ENCODE measurements at places on chromosomes 4 and X.

DNA sequence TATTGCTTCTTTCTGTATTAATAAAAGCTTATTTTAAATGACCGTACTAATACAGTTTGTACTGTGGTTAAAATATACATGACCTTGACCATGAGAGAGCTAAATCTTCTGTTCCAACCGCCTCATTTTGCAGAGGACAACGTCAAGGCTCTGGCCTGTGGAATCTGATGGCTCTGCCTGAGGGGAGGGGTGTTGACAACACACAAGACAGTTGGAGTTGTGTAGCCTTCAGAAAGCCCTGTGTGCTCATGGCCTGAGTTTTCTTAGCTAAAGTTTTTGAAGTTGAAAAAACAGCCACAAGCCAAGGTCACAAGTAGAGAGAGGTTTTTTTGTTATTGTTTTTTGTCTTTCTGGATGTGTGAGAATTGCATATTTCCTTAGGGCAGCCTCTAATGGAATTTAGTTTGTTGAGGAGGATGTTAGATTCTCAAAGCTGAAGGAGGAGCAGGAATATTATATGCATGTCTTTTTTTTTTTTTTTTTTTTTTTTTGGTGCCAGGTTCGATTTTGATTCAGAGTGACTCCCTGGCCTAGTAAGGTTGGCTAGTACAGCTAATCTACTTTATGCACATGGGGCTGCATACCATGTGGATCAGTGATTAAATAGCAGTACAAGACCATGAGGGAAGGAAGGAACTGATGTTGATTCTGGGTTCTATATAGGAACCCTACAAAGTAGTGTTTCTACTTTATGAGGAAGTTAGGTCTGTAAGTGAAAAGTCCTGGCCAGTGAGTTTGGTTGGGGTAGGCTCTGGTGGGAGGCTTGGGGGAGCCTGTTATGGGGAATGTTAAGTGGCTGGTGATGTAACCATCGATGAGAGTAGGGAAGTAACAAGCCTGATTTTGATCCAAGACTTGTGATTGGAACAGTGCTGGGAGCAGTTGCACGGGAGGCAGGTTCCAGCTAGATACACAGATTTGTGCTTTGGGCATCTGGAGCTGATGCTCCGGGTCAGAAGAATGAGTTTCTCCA is 20.3 kb downstream of the SMS start:
- no peak for DNase-seq

- no peak for DNase-seq
Measured at GRCh38 chrX:15769300-15769954, 20.9 kb upstream of the ZRSR2 start.

- no peak for DNase-seq
Measured at GRCh38 chr4:146049802-146050201, 111.2 kb upstream of the ZNF827 start.

- no peak for DNase-seq
Measured at GRCh38 chrX:2187352-2188115, 313.2 kb downstream of the DHRSX start.

- no peak for DNase-seq
Measured at GRCh38 chr4:25811374-25811690, 51.5 kb downstream of the SEL1L3 start.

- DNase-seq = peak; percentile 10
Measured at GRCh38 chr4:26248647-26249046, 72.2 kb upstream of the RBPJ start.

DNA sequence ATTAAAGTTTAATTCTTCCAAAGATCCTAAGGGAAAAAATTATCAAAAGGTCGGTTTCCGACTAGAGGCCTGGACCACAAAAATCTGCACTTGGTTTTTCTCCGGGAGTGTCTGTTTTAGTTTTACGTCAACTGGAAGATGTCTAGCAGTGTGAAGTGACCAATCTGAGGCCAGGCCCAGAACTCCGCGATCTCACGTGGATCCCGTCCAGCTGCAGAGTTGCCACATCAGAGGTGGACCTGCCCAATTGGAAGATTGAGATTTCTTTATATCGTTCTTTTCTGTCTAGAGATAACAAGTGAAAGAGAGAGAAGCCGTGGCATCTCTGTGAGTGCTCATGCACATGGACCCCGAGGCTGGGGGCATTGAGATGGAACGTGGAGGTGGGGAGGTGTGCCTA is 115.8 kb downstream of the AFF1 start:
- no peak for DNase-seq

DNA sequence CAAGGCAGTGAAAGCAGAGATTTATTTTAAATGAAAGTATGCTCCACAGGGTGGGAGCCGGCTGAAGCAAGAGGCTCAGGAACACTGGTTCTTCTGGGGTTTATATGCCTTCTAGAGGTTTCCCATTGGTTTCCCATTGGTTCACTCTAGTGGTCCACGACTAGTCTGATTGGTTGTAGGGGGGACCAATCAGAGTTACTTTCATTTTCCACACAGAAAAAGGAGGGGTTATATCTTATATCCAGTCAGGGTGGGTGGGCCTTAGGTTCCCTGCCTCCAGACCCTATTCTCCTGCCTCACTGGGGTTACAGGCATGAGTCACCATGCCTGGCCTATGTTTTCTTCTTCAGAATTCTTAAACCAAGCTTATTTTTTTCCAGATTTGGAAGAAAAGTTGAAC is 101.6 kb downstream of the KLHL8 start:
- peak; percentile 12 for DNase-seq

GRCh38 chrX:53211391-53211978 is 13.5 kb downstream of the KDM5C start:
- DNase-seq = no peak

GRCh38 chrX:71910643-71910985 is at the start of gene NHSL2:
Gene NHSL2 (plus strand): TSS chrX:71910845.
- DNase-seq = peak; percentile 4

- no peak for DNase-seq
Measured at GRCh38 chrX:120672841-120673530, 43.1 kb upstream of the C1GALT1C1 start.

DNA sequence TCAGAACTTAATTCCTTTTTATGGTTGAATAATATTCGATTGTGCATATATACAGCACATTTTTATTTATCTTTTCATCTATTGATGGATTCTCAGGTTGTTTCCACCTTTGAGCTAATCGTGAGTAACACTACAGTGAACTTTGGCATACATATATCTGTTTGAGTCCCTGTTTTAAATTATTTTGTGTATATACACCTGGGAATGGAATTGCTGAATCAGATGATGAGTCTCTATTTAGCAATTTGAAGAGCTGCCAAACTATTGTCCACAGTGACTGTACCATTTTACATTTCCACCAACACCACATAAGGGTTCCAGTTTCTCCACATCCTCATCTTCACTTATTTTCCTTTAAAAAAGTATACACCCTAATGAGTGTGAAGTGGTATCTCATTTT is 166.2 kb upstream of the FGF13 start:
- DNase-seq = no peak

DNA sequence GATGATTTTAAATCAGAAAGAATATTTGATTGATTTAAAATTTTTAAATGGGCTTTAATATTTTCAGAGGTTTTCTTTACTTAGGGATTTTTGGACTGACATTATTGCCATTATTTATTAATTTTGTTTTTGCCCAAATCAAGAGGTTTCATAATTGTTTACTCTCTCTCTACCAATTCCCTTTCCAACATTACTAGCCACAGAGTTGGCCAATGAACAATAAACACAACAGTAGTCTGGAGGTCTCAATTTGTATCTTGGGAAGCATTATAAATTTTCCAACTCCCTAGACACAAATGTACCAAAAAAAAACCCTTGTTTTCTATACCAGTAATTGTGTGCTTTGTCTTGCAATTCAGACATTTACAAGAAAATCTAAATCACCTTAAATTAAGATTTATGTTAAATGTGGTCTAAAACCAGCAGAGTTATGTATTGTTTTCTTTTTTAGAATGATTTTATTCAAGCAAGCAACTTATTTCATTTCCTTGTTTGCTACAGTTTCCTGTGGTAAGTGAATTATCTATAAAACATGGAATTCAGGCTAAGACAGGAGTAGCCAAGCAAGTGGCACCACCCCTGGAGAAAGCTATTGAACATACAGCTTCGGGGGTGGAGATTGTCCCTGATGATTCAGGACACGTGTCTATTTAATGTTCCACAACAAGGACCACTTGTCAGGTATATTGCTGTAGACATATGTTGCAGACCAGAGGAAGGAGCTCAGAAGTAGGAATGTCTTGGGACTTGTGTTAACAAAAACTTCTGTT is 622 bp downstream of the KLKB1 start:
- no peak for DNase-seq

- no peak for DNase-seq
Measured at GRCh38 chr4:139175646-139176301, 1.2 kb downstream of the ELF2 start.

DNA sequence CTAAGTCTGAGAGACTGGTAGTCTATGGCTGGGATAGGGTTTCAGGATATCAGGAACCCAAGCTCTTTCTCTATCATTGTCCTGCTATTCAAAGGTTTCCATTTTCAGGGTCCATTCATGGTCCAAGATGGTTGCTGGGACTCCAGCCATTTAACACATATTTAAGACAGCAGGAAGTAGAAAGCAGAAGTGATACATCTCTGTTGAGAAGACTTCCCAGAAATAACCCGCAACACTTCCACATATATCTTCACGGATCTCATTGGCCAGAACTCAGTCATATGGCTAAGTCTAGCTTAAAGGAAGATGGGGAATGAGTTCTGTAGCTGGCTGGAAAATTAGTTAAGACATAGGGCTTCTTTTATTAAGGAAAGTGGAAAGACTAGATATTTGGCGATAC is 23.8 kb downstream of the CTSO start:
- DNase-seq = no peak

DNA sequence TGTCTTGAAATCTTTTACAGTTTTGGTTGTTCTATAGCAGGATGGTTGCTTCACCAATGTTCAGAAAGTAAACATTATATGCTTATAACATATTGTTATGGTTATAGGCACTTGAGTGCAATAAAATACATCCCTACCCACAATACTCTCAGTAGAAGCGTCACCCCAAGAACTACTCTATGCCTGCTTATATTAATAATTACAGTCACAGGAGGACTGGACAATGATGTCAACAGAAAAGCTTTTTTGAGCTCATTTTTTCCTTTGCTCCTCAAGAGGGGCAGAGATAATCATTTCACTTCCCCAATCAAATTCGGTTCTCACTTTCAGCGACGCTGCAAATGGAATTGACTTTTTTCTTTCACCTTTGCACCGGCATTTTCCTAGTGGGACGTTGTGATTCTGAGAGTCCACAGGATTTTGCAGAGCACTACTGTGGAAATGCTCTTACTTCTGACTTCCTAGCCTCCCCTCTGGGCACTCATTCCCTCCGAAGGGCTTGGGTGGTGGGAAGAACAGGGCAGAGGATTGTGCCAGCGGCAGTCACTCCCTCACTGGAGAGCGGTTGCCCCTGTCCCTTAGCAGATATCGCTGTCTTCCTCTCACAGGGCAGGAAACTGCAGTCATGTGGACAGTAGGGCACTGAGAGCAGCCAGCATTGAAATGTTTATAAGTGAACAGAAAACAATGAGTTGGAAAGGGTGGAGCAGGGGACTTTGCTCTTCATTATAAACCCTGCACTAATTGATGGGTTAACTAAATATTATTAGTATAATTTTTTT is 24.9 kb upstream of the SGMS2 start:
- no peak for DNase-seq

Data from NCI-H1436 (cell line).